Endodermal cell (in vitro differentiated cells): ENCODE measurements at places on chromosomes 7 and 10. TPM values are rescaled to one million over a fixed set of nuclear protein-coding genes. Genes with fewer than 3 reads are reported as not detected.

Gene LIPM
- total RNA-seq, result not detected in 3 replicates

Gene PLPP4
- 8.7 to 13.0 TPM (median 9.0 TPM) in 3 replicates for total RNA-seq

Gene FEZF1
- not detected in 3 replicates for total RNA-seq

Gene PRPS1L1
- not detected in 2 replicates for total RNA-seq

Gene CADPS2
- 1.2 to 4.3 TPM (median 4.1 TPM) in 3 replicates for total RNA-seq

Gene COBL
- total RNA-seq, result 14.4 to 28.3 TPM (median 26.3 TPM) in 3 replicates

Gene UTF1
- 1.5 and 1.9 TPM in 2 replicates for total RNA-seq

Gene ODAD2
- total RNA-seq, result 11.2 and 12.0 TPM in 2 replicates

Gene CCDC146
- 1.7 and 2.7 TPM in 2 replicates for total RNA-seq

Gene DNAJB9
- total RNA-seq, result 14.4 and 16.2 TPM in 2 replicates

Gene FLNC
- total RNA-seq, result 6.6 to 8.7 TPM (median 7.9 TPM) in 3 replicates

Gene CPA4
- total RNA-seq, result 0.32 TPM in 1 of 2 replicates, not detected in the other

Gene NRAP
- total RNA-seq, result 0.11 TPM in 2 replicates

Gene SEPHS1
- 268 and 328 TPM in 2 replicates for total RNA-seq

Gene COL28A1
- total RNA-seq, result 1.1 and 1.2 TPM in 2 replicates

Gene NME8
- total RNA-seq, result 1.9 and 2.3 TPM in 2 replicates

Gene TRIM73
- 2.1 to 5.8 TPM (median 5.6 TPM) in 3 replicates for total RNA-seq

Gene ZNF239
- 2.3 to 7.4 TPM (median 6.2 TPM) in 3 replicates for total RNA-seq

Gene MAGI2
- 18.7 and 19.2 TPM in 2 replicates for total RNA-seq

Gene CYP3A4
- total RNA-seq, result 0.11 TPM in 1 of 2 replicates, not detected in the other

Gene GALNT11
- total RNA-seq, result 31.7 and 32.7 TPM in 2 replicates

Gene AZGP1
- total RNA-seq, result 0.28 to 0.29 TPM in 2 of 3 replicates, not detected in the other

Gene PBLD
- 3.8 and 5.0 TPM in 2 replicates for total RNA-seq

Gene FOXP2
- 13.8 to 17.0 TPM (median 14.9 TPM) in 3 replicates for total RNA-seq

Gene HKDC1
- total RNA-seq, result 0.07 and 0.22 TPM in 2 replicates

Gene SLC16A9
- 4.9 and 5.5 TPM in 2 replicates for total RNA-seq

Gene GRID1
- total RNA-seq, result 0.13 to 0.42 TPM (median 0.16 TPM) in 3 replicates

Gene MCM10
- 35.9 and 38.2 TPM in 2 replicates for total RNA-seq

Gene NPSR1
- not detected in 3 replicates for total RNA-seq

Gene SPDYE1
- total RNA-seq, result 0.15 TPM in 1 of 2 replicates, not detected in the other

Gene ELAPOR2
- 67.2 to 130 TPM (median 72.1 TPM) in 3 replicates for total RNA-seq

Gene TEX47
- not detected in 2 replicates for total RNA-seq

Gene SLC29A3
- total RNA-seq, result 16.6 and 16.8 TPM in 2 replicates

Gene SEM1
- total RNA-seq, result 82.6 and 85.1 TPM in 2 replicates

Gene AQP1
- total RNA-seq, result 0.38 to 0.91 TPM (median 0.78 TPM) in 3 replicates

Gene LEP
- not detected in 2 replicates for total RNA-seq

Gene VWC2
- total RNA-seq, result not detected in 3 replicates

Gene ALOX5
- 0.63 and 1.1 TPM in 2 replicates for total RNA-seq

Gene ESYT2
- 30.7 to 40.8 TPM (median 32.0 TPM) in 3 replicates for total RNA-seq

Gene FAM25G
- total RNA-seq, result not detected in 2 replicates

Gene GDF2
- not detected in 3 replicates for total RNA-seq

Gene PTPN20
- total RNA-seq, result not detected in 3 replicates

Gene C10orf62
- total RNA-seq, result not detected in 3 replicates

Gene BHLHA15
- 0.86 to 1.5 TPM (median 0.92 TPM) in 3 replicates for total RNA-seq

Gene RSPH10B2
- 0.75 to 1.1 TPM in 2 of 3 replicates, not detected in the other for total RNA-seq

Gene RGS10
- total RNA-seq, result 5.7 to 7.5 TPM (median 6.3 TPM) in 3 replicates

Gene CC2D2B
- total RNA-seq, result 0.33 to 0.84 TPM (median 0.84 TPM) in 3 replicates
